ENCODE measurements at places on chromosomes 2 and 18.
A peak's percentile ranks its signal among the peaks of the same experiment; 100 is the strongest.

GRCh38 chr2:101435001-101435862 lies 39.7 kb downstream of the RFX8 start:
- DNase-seq, result no peak

- no peak for DNase-seq
Observed at GRCh38 chr2:102256276-102256675, 55.1 kb upstream of the IL1RL1 start.

DNA sequence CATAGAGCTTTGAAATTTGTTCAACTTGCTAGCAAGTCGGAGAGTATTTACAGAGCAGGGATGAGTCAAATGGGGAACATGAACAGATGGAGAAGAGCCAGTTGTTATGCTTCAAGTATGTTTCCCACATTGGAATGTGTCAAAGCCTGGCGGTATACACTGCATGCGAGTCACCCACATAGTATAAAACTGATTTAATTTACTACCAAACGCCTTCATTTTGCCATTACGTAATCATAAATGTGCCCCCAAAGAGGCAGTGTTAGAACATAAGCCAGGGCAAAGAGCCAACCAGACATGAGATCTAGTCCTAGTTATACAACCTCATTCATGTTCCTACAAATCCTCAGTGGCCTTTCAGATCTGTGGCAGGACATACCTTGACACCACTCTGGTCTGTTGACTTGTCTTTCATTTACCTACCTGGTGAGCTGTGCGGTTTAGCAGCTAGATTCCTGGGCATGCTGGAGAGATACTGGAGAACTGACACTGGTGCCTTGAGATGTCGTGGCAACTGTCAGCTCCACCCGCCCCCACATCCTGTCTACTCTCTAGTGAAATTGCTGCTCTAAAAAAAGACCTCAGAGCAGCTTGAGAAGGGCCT lies 21.7 kb upstream of the NRP2 start:
- DNase-seq, result no peak

DNA sequence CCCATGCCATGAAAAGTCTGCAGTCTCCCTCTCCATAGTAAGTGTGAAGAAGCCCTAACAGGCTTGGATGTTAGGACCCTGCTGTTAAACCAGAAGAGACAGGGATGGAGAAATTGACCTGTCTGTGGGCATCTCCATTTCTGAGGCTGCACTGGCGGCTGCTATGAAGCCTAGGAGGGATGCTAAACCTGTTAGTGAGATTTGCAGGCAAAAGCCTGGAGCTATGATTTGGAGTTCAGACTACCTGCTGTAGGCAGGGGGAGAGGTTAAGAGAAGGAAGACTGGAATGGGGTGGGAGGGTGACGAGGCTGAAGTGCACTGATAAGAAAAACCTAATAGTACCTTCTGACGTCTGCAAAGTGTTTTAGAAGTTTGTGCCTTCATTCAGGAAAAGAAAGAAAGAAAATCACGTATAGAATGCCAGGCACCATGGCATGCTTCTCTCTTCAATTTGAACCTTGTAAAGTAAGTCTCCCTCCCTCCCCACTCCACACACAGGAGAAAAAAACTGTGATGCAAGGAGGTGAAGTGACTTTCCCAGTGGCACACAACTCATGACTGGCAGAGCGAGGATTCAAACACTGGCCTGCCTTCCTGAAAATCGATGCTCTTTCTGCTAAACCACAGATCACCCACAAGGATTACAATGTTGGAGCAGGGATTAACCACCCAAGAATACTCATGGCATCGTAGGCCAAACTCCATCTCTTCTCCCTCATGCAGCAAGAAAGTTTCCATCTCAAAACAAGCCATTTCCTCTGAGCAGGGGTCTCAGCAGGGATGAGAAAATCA lies 98.5 kb upstream of the PKDCC start:
- no peak for DNase-seq

- DNase-seq, result no peak
Observed at GRCh38 chr18:25332002-25332401, 20.0 kb downstream of the ZNF521 start.

DNA sequence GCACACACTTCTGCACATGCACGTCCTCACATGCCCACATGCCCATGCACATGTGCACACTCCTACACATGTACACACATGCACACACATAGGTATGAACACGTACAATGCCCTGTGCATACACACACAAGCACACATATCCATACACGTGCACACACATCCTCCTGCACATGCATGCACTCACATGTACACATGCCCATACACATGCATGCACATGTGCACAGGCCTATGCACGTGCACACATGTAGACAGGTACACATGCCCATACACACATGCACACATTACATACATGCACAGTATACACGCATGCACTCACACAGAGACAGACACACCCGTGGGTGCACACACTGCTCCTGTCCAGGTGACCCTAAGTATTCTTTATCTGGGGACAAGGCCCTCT lies 34.3 kb downstream of the GPC1 start:
- no peak for DNase-seq

DNA sequence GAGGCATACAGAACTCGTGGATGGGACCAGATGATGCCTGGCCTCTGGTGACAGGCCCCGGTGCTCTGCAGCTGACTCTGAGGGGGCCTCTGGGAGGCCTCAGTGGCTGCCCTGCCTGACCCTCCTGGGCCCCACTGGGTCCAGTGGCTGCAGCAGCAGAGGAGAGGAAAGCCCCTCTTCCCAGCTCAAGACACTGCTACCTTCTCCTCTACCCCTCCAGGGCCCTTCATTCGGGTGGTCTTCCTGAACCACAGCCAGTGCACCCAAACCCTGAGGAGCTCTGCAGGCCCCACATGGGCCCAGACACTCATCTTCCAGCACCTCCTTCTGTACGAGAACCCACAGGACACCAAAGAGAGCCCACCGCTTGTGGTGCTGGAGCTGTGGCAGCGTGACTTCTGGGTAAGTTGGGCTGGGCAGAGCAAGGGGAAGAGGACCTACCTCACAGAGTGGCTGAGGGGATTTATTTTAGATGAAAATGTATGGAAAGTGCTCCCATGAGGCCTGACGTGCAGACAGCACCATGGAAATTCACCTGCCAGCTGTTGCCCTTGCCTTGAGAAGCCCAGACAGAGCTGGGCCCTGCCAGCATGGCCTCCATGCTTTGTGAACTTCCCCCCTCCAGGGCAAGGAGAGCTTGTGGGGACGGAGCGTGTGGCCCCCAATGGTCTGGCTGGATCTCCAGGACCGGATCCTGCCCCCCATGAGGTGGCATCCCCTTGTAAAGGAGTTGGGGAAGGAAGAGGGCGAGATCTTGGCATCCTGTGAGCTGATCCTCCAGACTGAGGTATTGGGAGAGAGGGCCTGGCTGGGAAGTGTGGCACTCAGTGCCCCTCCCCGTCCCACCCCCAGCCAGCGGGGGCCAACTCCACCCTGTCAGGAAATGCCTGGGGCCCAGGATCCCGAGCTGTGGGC lies 46.3 kb downstream of the LMAN2L start:
- no peak for DNase-seq

GRCh38 chr18:79458131-79458838 lies 62.6 kb downstream of the NFATC1 start:
- DNase-seq, result peak; percentile 4

GRCh38 chr2:172599947-172600346 lies 44.1 kb downstream of the PDK1 start:
- DNase-seq, result no peak

DNA sequence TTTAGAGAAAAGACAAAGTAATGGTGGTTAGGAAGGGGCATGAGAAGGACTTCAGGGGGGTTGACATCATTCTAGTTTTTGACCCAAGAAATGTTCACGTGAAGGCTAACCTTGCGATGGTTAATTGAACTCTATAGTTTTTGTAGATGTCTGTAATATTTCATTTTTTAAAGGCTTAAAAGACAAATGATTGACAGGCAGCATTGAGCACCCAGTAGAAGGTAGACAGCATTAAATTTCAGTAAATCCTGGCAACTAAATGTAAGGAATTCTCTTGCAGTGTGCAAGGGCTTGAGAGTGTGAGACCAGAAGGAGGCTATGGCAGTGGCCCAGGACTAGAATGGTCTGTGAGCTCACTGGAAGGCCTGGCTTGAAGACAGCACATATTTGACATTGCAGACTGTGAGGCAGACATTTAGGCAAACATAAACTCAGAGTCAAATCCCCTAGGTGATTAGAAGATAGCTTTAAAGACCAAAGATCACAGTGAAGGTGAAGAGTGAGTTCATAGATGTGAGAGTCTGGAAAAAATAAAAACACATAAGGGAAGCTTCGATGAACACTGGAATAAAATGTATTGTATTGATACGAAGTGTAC lies 100.1 kb upstream of the MAP4K4 start:
- no peak for DNase-seq

All from HT-29 (cell line).